ENCODE measurements at places on chromosomes 1 and 21.

DNA sequence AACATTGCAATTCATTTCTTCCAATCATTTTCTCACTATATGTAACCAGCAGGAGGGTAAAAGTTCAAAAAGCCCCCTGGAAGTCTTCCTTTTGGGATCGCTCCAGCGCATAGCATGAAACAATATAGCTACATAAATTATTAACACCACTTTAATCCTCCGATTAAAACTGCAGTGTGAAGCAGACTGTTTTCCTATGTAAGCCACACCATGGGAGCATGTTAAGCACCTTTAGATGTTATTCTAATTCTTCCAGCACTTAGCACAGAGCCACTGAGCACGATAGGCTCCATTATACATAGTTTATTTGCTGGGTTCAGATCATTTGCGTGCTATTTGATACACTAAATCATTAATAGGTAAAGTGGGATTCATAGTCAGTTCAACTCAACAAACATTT, 18.4 kb upstream of the GADD45A start:
- DNase-seq = no peak

GRCh38 chr21:42448686-42449085, 45.0 kb downstream of the UBASH3A start:
- no peak for DNase-seq

DNA sequence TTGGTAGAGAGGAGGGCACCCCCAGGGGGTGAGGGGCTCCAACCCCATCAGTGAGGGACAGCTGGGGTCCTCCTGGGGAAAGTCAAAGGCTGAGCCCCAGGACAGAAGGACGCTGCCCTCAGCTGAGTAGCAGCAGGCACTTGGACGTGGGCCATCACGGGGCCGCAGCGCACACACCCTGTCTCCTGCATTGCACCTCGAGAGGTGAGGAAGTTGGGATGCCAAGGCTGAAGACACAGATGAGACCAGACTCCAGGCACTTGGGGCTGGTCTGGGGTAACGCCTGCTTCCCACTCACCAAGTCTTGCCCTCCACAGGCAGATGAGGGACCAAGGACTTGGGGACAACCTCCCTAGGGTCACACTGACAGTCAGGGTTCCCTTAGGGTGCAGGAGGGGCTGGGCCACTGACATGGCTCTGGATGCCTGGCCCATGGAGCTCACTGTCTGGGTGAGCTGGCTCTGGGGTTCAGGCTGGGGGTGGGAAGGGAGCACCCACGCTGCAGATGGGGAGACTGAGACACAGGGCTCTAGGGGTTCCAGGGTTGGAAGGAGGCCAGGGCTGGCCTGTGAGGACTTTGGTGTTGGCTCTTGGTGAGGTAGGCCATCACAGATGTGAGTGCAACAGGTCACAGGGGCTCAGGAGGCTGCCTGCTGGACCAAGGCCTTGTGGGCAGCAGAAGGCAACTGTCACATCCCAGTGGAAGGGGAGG, 16.6 kb upstream of the ZNF678 start:
- no peak for DNase-seq

- DNase-seq = no peak
These were observed 71.4 kb downstream of the PRDM16 start for GRCh38 chr1:3140437-3140836.

DNA sequence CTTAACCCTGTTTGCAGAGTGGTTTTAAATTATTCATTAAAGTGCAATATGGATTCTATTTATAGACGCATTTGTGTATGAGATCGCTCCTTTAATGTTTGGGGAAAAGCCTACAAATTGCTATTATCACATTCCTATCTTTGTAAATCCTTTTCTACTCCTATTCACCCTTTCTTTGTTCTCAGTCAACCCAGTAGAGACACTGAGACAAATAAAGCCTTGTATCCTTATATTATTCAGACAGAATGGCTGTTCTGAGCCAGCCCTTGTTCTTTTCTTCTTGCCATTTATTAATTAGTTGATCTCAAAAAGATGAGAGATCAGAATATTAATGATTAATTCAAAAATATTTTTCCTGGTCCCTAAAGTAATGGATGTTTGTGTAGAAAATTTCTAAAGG, 8.4 kb downstream of the PCBP3 start:
- DNase-seq = no peak

GRCh38 chr1:206480211-206480610, 9.9 kb downstream of the IKBKE start:
- DNase-seq = no peak

DNA sequence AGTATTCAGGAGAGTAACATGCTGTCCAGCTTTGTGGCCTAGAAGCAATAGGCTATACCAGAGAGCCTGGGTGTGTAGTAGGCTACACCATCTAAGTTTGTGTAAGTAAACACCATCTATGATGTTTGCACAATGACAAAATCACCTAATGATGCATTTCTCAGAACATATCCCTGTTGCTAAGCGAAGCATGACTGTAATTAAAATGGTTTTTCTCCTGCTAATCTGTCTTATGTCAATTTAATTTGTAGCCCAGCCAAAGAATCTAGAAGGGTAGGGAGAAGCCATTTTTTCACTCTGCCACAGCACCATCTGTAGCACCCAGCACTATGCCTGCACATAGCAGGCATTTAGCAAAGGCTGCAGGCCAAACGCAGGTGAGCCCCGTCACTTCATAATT, 2.0 kb upstream of the TTC24 start:
- no peak for DNase-seq

DNA sequence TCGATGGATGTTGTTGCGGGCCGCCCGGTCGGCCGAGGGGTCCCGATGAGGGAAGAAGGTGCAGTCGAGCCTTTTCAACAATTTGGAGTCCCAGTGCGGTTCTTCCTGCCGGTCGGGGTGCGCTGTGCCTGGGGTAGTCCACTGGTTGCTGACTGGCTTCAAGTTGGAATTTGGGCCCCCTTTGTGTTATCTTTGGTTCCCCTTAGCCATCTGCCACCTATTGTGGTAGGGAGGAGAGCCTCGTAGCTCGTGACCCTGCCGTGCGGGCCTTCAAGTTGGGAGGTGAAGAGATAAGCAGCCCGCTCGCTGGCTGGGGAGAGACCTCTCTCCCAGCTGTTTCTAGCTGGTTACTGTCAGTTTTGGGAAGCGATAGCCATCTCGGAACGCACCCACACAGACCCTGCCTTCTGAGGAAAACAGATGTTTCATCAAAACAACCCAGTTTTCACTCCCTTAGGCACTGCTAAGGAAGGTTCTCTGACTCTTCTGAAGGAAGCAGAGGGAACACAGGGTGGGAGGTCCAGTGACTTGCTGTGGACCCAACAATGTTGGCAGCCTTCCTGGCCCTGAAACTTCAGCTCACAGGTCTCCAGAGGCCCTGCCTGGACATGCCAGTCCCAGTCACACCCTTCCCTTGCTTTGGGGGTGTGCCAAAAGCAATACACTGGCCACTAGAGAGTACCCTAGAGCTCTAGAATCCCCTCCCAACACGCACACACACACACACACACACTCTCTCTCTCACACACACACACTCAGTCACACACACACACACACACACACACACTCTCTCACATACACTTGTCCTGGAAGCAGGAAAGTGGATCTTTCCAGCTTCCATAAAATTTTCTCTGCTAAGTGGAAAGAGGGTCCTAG, 1.0 kb downstream of the BTG2 start:
- DNase-seq = peak; percentile 62

- no peak for DNase-seq
These were observed 647.5 kb downstream of the SMYD3 start for GRCh38 chr1:245859493-245860114.

GRCh38 chr1:242523719-242524570, 552 bp downstream of the PLD5 start:
- DNase-seq = no peak

GRCh38 chr1:109621379-109622136, 1.9 kb downstream of the AMPD2 start:
- DNase-seq = no peak

DNA sequence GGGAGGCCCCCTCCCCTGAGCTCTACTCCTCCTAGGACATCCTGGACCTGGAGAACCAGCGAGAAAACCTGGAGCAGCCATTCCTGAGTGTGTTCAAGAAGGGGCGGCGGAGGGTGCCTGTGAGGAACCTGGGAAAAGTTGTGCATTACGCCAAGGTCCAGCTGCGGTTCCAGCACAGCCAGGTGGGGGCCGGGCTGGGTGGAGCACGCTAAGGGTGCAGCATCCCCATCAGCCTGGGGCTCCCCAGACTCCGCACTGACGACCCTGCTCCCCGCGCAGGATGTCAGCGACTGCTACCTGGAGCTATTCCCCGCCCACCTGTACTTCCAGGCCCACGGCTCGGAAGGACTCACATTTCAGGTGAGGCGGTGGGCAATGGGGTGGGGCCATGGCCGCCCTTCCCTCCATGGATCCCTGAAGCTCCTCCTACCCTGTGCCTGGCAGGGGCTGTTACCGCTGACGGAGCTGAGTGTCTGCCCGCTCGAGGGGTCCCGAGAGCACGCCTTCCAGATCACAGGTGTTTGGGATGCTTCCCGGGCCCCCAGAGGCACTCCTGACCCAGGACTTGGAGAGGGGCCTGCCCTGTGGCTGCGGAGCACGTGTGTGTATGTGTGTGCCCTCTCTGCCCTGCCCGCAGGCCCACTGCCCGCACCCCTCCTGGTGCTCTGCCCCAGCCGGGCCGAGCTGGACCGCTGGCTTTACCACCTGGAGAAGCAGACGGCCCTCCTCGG, 4.1 kb downstream of the PLEKHN1 start:
- no peak for DNase-seq

GRCh38 chr21:16536643-16537434, 807.1 kb downstream of the USP25 start:
- no peak for DNase-seq

DNA sequence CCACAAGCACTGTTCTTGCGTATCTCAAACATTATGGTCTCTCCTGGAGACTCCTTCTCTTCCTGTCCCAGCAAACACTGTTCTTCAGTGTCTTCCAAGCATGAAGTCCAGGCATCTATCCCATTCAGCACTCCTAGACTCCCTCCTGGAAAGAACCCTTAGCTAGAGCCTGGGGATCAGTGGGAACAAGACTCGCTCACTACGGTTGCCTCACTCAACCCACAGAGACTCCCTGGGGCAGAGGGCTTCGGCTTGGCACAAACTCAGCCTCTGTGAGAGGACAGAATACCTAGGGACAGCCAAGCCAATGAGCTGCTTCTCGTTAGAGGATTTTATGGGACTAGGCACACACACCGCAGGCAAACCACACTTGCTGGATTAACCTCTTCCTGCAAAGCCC, 86.5 kb upstream of the IPO9 start:
- DNase-seq = no peak

DNA sequence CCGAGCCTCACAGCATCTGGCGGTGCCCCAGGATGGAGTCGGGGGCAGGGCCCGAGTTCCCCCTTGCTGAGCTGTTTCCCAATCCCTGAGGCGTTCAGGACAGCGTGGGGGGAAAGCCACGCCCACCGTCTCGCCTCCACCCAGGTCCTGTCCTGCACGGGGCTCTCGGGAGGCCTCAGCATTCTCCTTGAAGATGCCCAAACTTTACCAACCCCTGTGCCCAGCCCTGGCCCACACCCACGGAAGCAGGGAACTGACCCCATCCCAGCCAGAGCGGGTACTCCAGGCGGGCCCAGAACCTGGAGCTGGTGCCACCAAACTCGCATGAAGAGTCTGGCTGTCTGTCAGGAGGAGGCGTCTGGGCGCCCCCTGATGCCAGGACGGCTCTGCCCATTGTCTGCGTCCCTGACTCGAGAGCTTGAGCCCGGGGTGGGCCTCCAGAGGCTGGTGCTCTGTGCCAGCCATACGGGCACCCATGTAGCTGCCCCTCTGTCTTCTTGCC, 35.3 kb upstream of the POFUT2 start:
- DNase-seq = no peak

DNA sequence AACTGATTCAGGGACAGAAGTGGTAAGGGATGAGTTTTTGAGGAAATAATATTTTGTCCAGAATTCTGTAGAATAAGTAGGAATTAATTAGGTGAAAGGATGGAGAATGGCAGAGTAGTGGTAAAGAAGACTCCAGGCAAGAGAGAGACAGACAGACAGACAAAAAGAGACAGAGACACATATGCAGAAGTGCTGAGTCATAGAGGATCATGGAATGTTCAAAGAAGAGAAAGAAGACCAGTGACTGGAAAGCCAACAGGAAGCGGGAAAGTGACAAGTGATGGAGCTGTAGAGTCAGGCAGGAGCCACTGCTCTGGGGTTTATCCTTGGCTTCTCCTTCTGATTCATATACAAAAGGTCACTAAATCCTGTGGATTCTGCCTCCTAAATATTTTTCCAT, 85.9 kb downstream of the UROD start:
- DNase-seq = peak; percentile 58

DNA sequence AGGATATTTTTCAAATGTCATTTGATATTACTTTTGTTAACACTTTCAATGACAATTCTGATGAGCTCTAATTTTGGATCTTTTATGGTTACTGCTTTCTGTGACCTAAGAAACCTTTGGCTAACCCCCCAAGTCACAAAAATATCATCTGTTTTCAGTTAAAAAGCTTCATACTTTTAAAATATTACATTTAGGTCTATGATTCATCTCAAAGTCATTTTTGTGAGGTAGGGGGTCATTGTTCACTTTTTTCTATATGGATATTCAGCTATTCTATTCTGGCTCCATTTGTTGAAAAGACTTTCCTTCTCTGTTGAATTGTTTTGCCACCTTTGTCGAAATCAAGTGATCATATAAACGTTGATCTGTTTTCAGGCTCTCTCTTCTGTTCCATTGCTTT, 44.8 kb downstream of the UCHL5 start:
- DNase-seq = no peak

DNA sequence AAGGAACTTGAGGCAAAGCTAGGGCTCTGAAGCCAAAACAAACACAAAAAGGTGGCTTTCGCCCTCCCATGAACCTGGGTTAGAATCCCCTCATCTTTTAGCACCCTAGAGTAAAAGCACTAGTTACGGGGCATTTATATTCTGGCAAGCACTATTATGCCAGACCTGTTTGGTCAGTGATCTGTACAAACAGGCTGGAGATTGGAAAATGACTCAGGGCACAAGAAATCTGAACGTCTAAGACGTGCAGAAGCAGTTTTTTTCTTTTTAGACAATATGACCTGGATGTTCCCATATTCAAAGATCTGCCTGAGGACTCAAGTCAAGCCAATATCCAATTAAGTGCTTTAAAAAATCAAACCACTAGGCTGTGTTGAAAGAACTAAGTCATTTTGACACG, 3.0 kb downstream of the ZNF436 start:
- no peak for DNase-seq

DNA sequence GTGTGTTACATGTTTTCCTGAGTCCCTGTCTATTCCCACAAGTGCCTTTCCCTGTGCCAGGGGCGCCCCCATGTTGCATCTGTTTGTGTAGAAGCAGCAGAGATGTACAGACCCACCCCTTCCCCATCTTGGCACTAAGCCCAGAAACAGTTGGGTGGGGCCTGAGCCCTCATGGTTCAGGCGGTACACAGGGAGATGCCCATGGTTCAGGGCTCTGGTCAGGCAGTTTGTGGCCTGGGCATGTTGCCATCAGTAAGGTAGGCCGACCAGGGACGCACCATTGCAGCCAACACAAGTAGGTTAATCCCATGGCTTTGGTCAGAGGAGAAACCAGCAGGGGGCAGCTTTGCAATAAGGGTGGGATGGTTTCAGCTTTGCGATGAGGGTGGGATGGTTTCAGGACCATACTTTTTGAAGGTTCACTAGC, 914 bp upstream of the ADGRB2 start:
- no peak for DNase-seq

- no peak for DNase-seq
These were observed 73.8 kb downstream of the LYPLAL1 start for GRCh38 chr1:219247441-219247840.
